ENCODE measurements at places on chromosomes 6 and 20. TPM values are rescaled to one million over a fixed set of nuclear protein-coding genes. Genes with fewer than 3 reads are reported as not detected.

- DNase-seq: no peak
Observed at GRCh38 chr6:34859951-34860350, 27.9 kb downstream of the TAF11 start.

PRND gene
- 0.18 TPM for total RNA-seq

PHACTR3 gene
- total RNA-seq: not detected

- peak; percentile 6 for DNase-seq
Observed at GRCh38 chr6:138162111-138162954, 594 bp downstream of the ARFGEF3 start.

DNA sequence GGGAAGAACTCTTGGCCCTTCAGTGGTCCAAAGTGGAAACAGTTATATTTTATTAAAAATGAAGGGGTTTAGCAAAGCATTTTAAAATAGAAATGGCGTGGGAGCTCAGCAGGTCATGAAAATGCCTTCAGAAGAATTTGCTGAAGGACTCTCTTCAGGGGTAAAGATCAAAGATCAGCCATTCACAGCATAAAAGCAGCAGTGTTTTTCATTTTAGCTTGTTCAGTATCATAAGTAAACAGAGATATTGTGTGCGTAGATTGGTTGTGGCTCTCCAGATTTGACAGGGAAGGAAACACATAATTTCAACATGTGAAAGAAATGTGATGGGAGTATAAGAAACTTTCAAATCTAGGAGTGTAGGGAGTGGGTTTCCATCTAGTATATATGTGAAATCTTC lies 519.2 kb upstream of the MAP3K7 start:
- DNase-seq: no peak

DNA sequence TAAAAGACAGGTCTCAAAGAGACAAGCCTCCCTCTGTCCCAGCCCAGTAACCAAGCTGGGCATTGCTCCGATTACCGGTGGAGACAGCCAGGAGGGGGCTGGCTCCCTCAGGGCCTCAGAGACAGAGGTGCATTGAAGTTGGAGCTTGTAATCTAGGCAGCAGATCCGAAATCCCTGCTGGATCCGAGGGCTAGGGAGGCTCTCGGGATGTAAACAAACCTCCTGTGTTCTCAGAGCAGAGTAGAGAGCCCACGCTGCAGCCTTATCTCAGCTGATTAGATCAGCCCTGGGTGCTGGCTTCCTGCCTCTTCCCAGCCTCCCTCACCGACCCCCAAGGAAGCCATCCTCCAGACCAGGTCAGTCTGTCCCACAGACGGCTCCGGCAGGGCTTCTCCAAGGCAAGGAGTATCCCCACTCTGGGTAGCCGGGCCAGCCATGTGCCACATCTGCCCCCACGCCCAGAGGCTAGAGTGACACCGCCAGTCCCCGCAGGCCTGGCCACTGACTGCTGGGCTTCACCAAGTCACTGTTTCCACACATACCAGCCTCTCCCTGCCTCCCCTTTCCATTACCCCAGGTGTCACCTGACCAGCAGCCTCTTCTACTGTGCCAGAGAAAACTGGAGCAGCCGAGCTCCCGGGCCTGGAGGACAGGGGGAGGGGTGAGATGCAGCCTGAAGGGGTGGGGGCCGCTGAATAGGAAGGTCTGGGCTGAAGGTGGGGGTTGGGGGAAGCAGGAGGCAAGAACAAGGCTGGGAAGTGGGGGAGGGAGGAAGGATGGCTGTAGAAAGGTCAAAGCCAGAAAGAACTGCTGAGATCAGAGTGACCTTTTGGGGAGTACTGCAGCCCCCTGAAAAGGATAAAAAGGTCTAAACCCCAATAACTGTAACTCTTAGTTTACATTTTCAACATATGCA lies 6.0 kb downstream of the SDC4 start:
- no peak for DNase-seq

HFE gene
- 3.4 TPM for total RNA-seq

CARMIL1 gene
- total RNA-seq: 8.8 TPM

DNA sequence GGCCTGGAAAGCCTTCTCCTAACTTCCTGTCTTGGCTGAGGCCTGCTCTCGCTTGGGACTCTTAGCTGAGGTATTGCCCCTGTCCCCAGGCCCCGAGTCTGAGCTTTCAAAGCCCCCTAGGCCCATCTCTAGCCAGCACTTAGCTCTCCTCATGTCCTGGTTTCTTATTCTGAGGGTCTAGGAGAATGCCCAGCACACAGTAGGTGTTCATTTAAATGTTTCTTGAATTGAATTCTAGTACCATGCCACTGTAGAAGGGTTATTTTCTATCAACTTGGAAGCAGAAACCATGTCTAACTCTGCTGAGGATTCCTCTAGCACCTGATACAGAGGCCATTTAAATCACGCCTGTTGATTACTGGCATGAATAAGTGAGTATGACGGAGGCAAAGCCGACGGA lies 98.5 kb downstream of the VEGFA start:
- no peak for DNase-seq

GRCh38 chr6:168377856-168378832 lies 58.6 kb upstream of the DACT2 start:
- no peak for DNase-seq

PRPH2 gene
- total RNA-seq: not detected

DNA sequence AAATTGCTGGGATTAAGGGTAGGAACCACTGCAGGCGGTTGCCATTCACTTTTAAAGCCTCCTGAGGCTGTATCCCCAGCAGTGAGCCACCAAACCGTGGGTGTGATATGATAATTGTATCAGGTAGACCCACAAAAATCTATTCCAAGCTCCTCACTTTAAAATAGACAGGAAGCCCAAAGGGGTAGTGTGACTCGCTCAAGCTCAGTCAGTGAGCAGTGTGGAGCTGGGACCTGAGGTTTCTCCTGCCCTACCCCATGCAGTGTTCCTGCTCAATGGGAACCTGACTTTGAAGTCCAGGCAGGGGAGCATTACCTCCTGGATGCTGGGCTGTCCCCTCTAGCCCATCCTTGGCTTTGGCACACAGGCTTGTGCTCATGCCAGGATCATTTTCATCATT lies 14.9 kb upstream of the MAPRE1 start:
- DNase-seq: peak; percentile 23

PRSS16 gene
- not detected for total RNA-seq

KCNS1 gene
- not detected for total RNA-seq

GRCh38 chr6:41732591-41733359 lies 2.6 kb downstream of the TFEB start:
- DNase-seq: no peak

DNA sequence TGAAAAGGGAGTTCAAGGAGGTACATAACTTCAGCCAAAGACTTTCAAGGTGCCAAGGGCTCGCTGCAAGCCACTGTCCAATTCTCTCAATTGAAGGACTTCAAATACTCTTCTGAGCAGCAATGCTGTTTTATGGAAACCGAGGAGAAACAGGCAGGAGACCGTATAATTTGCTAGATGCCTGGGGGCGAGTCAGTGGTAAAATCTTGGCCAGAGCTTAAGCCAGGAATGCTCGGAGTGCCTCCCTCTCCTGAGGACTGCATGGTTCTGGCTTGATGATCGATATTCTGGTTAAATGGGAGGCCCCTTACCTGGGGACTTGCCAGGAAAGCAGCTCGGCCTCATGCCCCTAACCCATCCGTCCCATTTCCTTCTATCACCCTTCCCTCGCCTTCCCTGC lies 35.8 kb upstream of the NOP56 start:
- DNase-seq: no peak

DNA sequence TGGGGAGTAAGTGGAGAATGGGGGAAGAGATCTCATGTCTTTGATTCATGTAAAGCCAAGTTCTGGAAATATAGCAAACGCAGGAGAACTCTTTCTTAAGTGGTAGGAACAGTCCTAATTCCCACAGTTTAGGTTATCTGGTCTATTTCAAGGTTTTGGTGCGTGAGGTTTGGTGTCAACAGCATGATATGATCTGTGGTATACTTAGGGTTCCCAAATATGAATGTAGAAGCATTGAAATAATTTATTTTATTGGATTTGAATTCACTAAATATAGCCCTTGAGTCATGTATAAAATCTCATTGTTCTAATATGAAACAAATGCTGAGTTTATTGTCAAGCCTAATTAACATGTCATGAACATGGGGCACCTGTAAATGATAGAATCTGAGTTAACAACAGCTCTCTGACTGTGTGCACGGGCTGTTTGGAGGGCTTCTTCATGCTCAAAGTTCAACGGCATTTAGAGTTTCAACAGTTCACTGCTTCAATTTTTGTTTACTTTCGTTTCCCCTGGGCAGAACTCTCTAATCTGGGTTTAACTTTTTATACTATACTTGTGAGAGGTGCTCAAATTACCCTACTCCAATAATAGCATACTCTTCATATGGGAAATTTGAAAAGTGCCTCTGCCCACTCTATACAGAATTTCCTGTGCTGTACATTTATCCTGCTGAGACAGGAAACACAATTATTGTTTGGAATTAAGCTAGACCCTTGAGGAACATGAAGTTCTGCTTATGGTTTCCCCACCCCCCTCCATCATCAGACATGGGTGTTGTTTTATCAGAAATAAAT lies 236.3 kb upstream of the ZNF217 start:
- DNase-seq: peak; percentile 50

DNA sequence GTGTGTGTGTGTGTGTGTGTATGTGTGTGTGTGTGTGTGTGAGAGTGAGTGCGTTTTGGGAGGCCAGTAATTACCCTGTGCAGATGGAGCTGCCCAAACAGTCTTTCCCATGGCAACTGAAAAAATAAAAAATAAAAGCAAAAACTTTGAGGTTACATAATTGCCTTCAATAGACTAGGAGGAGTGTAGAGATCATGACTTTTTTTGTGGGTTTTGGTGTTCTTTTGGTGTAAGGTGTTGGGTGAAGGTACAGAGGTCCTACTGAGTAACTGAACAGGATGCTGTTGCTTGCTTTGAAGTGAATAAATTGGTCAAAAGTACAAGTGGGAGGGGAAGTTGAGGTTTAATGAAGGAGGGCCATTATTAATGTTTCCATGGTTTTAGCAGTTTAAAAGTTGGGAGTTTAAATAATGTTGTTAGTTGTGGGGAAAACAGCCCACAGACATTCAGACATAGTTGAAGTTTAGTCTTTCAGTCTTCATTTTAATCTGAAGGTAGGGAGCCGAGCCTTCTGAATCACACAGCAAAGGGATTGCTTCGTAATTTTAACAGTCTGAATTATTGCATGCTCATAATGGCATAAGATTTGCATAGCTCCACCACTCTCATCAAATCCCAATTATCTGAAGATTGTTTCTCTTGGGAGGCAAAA lies 251.4 kb downstream of the PRL start:
- no peak for DNase-seq

- no peak for DNase-seq
Observed at GRCh38 chr6:123764722-123765121, 38.9 kb upstream of the NKAIN2 start.

F13A1 gene
- not detected for total RNA-seq

GRCh38 chr6:14521141-14521540 lies 403.6 kb downstream of the CD83 start:
- no peak for DNase-seq

DNA sequence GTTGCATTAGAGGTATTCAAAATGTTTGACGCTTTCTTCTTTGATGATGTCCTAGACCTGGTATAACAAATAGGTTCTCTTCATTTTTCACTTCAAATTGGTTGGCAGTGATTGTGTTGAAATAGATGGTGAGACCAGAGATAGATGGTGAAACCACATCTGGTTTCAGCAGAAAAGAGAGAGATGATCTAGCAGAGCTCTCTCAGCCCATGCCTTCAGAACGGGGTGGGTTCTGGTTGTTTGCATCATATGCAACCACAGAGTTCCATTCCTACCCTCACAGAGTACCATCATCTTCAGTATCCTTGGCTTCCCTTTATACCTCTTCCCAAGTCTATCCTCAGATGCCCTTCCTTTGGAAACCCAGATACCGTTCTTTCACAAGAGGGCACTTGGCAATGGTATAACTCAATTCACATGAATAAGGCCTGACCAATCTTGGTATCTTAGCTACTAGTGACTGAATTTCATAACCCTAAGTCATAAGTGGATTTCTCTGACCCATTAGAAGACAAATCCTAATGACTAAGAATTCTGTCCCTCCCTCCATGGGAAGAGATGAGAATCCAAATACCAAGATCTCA lies 93.7 kb downstream of the UBE3D start:
- no peak for DNase-seq

GRCh38 chr6:27669624-27670301 lies 196.9 kb upstream of the ZNF184 start:
- DNase-seq: no peak

- no peak for DNase-seq
Observed at GRCh38 chr6:42690151-42690702, 32.2 kb downstream of the PRPH2 start.

DNA sequence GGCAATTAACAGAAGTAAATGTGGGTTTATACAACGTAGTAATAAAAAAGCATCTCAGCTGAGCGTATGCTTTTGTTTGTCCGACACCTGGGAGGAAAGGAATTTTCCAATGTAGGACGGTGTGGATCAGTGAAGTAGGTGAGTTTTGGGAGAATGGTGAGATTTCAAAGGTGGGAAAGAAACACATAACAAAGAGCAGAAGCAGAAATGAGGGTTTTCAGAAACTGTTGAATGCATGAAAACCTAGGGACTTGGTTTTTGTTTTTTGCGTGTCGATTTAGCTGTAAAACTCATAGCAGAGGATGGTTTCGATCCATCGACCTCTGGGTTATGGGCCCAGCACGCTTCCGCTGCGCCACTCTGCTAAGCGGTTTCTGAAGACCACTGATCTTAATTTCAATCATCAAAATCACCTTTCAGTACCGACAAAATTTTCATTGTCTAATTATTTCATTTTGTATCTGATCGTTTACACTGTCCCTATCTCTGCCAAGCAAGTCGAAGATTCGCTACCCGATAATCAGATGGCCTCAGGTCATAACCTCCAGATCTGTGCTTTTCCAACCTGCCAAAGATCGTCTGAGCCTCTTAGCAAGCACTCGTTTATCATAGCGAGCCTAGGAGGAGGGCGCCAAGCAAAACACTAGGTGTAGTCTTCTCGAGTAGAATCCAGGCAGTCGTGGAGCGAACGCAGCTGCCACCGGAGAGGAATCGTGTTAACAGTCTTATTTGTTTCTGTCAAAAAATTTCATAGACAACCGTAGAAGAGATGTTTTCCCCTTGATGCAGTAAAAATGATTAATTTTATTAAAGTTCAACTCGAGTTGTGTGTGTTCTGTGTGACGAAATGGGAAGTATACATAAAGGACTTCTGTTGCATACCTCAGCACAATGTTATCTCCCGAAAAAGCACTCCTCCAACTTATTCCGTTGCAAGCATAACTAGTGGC lies 20.9 kb upstream of the POM121L2 start:
- DNase-seq: peak; percentile 89

GRCh38 chr6:146697921-146698320 lies 99.1 kb downstream of the ADGB start:
- no peak for DNase-seq

Data from HT1080 (cell line).